Natural killer cell (primary cell): ENCODE measurements at places on chromosomes 1 and 21.

DNA sequence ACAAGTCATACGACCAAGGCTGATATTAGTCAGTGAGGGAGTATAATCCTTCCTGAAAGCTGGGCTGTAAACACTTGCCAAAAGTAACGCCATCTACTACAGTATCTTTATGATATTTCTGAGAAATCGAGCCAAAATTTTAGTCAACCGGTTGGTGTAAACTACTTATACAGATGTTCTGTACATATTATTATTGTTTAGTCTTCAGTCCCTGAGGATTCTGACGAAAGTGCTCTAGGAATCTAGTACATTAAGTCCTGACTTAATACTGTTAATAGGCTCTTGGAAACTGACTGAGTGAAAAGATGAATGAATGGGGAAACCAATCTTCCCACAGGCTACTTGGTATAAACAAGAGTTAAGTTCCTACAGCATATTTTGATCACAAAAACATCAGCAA lies 274.3 kb downstream of the USP25 start:
- DNase-seq: no peak

DNA sequence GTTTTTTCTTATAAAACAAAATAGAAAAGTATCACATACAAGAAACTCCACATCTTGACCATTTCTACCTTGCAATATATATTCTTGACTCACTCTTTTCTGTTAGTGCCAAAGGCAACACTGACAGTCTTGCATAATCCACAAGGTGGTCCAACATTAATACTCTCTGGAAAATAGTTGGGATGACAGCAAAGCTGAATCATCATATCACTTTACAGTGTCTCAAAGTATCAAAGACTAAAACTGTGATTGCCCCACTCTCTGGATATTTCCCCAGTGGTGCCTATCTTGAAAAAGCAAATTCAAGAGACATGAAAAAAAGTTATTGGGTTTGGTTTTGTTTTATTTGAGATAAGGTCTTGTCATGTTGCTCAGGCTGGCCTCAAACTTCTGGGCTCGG lies 14.6 kb upstream of the TGFBR3 start:
- DNase-seq: no peak

DNA sequence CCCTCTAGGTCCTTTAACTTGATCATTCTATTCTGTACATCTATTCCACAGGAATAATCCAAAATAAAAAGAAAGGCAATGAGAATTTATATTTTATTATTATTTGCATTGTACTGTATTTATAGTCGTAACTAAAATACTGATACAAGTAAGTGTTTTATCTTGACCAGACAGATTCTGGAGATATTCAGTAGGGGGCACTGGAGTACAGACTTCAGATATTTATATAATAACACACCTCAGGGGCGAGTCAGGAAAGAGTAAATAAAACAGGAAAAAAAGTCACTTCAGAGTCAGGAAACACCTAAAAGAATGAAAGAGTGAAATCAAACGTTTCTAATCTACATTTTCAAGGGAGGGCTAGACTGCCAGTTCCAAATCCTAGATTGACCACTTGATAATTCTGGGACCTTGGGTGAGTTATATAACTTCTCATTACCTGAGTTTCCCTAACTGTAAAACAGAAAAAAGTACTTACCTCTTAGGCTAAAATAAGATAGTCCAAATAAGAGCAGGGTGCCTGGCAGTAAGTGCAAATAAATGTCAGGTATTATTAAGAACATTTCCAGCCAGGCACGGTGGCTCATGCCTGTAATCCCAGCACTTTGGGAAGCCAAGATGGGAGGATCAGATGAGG lies 31.1 kb upstream of the MTF1 start:
- DNase-seq: no peak

- DNase-seq: no peak
Observed at GRCh38 chr1:173093691-173094445, 43.1 kb upstream of the TNFSF18 start.

DNA sequence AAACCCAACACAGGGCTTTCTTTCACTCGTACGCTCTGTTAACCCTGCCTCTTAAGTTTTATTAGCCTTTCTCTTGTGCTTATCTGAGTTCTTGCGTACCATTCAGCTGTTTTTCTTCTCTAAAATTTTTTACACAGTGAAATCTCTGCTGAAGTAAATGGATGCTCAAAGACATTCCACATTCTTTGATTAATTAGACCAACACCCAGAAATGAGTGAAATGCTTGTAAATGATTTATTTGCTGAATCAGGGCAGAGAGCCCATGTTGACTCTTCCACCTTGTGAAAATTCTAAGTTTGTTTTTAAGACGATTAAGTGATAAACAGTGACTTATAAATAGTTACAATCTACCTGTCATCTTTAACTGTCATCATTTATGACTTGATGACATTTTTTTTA lies 156.7 kb downstream of the ACTL8 start:
- DNase-seq: no peak

DNA sequence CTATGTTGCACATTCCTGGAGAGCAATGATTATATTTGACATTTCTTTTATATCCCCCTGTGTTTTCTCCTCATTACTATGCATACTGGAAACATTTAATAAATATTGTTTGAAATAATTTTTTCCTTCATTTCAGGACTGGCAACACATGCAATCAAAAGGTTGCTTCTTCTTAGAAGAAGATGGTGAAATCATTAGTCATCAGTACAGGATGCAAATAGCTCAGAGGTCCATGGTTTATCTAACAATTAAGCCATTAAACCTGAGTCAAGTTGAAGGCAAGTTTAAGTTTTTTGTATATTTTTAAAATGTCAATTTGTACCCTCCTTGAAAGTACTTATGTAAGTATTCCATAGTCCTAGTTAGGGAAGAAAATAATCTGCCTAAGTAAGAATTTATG lies 22.5 kb downstream of the EFCAB7 start:
- no peak for DNase-seq

DNA sequence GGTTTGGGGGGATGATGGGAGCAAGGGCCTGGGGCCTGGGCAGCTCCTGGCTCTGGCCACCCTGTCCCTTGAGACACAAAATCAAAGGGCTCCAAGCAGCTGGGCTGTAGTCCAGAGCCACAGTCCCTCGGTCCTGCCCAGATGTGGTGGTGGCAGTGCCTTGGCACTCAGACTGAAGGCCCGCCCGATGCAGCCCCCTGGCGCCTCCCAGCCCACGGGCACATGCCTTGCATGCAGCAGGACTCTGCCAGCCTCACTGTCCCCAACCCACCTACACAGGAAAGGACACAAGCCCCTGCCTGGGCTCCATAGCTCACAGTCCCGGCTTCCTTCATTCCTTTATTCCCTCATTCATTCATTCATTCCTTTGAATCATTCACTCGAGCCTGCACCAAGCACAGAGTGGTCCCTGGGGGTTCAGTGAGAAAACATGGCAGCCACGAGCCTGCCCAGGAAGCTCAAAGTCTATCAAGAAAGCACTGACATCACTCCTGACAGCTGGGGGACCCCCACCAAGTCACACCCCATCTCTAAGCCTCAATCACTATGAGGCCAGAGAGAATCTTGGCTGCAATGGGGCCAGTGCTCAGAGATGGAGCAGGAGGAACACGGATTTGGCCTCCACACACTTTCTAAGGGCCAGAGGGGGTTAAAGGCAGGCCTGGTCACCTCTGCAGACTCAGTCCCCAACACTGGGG lies 5.8 kb downstream of the SDC3 start:
- DNase-seq: no peak

DNA sequence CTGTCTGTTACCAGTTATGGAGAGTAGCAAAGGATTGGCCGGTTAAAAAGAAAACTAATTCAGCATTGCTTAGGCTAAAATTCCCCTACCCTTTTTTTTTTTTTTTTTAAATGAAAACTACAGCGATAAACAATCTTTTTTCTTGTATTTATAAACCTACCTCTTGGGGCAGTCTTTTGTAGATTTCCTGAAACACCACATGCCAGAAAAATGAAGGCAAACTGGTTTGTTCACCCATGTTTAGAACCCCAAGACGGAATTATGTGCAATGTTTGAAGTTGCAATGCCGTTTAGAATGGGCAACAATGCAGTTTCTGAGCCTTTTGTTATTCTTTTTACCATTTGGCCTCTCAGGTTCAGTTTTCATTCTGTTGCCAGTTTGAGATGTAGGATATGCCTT lies 59.1 kb downstream of the PRDM2 start:
- no peak for DNase-seq

- DNase-seq: no peak
Observed at GRCh38 chr1:7177438-7178146, 392.3 kb downstream of the CAMTA1 start.

- peak; percentile 52 for DNase-seq
Observed at GRCh38 chr1:23825762-23826522, 713 bp upstream of the HMGCL start.

DNA sequence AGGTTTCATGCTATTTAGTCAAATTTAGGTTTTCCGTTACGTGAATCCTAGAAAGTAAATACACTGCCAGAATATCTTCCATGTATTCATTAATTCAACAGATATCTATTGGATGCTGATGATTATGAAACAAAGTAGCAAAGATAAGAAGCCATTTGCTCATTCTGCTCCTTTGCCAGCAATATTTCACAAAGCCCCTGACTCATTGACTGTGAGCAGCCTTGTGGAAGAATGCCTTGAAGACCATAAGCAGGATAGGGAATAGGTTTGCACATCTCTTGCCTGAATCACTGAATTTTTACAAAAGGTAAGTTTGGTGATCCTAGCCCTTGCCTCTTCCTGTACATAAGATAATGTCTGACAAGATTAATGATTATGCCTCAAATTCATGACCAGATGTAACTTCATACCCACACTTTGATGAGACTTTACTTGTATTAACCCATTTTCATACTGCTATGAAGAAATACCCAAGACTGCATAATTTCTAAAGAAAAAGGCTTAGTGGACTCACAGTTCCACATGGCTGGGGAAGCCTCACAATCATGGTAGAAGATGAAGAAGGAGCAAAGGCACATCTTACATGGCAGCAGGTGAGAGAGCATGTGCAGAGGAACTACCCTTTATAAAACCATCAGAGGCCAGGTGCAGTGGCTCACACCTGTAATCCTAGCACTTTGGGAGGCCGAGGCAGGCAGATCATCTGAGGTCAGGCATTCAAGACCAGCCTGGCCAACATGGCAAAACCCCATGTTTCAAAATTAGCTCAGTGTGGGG lies 1.6 kb upstream of the PIGK start:
- DNase-seq: no peak

GRCh38 chr1:67679691-67680090 lies 5.3 kb upstream of the GADD45A start:
- no peak for DNase-seq

- peak; percentile 39 for DNase-seq
Observed at GRCh38 chr1:161728376-161729226, 7.3 kb downstream of the FCRLB start.

GRCh38 chr1:192489748-192490147 lies 85.8 kb upstream of the RGS1 start:
- peak; percentile 26 for DNase-seq

GRCh38 chr1:180967558-180967957 lies 54.9 kb downstream of the KIAA1614 start:
- DNase-seq: no peak

GRCh38 chr1:232319072-232319471 lies 310.9 kb downstream of the SIPA1L2 start:
- no peak for DNase-seq

DNA sequence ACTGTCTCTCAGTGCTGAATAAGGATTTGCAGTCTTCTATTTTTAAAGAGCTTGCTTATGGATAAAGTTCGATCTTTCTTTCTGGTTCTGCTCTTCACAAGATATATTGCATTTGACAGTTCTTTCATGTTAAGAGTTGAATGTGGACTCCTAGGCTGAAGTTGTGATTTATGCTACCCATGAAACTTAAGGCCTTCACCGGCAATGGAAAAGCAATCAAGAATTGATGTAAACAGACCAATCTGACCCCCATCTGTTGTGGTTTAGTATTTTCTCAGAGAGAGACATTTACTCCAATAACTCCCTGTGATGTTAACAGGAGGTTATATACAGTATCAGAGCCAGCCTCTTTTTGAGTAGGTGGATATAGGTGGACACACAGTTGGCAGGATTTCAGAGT lies 165.8 kb downstream of the PAPPA2 start:
- no peak for DNase-seq

GRCh38 chr1:217135987-217136894 lies 413.0 kb upstream of the ESRRG start:
- no peak for DNase-seq

DNA sequence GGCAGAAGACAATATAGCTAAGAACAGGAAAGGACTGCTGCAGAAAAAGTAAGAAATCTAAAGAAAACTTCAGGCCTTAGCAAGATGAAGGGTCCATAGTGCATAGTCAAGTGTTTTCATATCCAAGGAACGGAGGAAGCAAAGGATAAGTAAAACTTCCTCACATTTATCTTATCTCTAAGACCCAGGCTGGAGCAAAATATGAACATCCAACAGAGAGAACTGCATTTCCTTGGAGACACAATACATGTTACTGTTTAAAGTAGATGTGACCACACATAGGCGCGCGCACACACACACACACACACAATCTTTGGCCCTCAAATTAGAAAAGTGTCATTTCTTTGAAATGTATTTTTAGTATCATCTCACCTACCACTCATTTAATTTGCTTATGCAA lies 66.7 kb downstream of the TTLL7 start:
- no peak for DNase-seq

GRCh38 chr1:37666241-37666867 lies 26.0 kb upstream of the CDCA8 start:
- no peak for DNase-seq

- DNase-seq: no peak
Observed at GRCh38 chr1:186900539-186901237, 71.9 kb downstream of the PLA2G4A start.

- no peak for DNase-seq
Observed at GRCh38 chr21:40053007-40053406, 185.8 kb downstream of the PCP4 start.

DNA sequence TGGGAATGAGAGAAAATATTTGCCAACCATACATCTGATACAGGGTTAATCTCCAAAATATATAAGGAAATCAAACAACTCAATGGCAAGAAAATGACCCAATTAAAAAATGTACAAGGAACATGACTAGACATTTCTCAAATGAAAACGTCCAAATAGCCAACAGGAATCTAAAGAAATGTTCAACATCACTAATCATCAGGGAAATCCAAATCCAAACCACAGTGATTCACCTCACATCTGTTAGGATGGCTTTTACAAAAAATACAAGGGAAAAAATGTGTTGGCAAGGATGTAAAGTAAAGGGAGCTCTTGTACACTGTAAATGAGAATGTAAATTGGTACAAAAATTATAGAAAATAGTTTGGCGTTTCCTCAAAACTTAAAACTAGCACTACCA lies 54.7 kb upstream of the ZRANB2 start:
- DNase-seq: no peak
